ENCODE measurements at places on chromosomes 16 and 17. TPM values are rescaled to one million over a fixed set of nuclear protein-coding genes. Genes with fewer than 3 reads are reported as not detected.

Gene METTL23
- total RNA-seq, result 57.8 TPM

Gene SYNRG
- total RNA-seq, result 23.8 TPM

Gene SLFN14
- total RNA-seq, result not detected

Gene TBC1D3C
- 0.22 TPM for total RNA-seq

Gene OTOP3
- total RNA-seq, result not detected

Gene ABCA10
- total RNA-seq, result 0.34 TPM

Gene GAS7
- total RNA-seq, result 4.1 TPM

GRCh38 chr17:62611292-62611691 is 16.2 kb upstream of the MRC2 start:
- no peak for DNase-seq

GRCh38 chr17:81508639-81509206 is 3.9 kb downstream of the ACTG1 start:
- DNase-seq, result peak; percentile 84

DNA sequence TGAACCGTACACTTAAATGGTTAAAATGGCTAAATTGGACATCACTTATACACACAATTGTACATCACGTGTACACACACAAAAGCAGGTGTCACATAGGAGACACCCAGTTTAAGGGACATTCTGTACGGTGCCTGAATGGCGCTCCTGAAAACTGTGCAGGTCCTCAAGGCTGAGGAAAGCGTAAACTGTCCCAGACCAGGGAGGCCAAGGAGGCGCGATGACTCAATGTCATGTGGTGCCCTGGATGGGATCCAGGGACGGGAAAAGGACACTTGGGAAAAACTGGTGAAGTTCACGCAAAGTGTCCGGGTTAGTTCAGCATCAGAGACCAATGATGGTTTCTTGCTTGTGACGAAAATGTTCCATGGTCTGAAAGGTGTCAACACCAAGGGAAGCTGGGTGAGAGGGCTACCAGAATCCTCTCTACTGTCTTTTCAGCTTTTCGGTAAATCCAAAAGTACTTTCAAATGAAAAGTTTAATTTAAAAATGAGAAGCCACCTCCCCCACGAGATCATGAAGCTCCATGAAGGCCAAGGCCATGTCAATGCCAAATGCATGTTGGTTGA is 112.2 kb downstream of the CMIP start:
- no peak for DNase-seq

- DNase-seq, result no peak
These were observed 3.7 kb upstream of the DHX33 start for GRCh38 chr17:5472511-5472910.

DNA sequence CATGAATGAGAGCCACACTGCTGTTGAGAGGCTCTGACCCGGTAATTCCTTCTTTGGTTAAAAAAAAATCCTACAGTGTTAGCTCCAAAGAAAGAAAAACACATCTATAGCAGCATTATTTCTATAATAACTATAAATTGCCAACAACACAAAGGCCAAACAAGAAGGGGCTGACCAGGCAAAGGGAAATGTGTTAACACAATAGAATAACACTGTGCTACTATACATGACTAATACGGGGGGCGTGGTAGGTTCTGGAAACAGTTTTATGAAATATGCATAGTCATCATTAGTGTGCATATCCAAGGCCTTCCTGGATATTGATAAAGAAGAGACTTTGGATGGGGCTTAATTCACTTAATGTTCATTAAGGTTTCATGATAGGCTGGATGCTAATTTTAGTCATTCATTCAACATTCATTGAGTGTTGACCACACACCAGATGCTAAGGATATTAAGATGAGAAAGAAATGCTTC is 50.0 kb upstream of the CCL1 start:
- no peak for DNase-seq

DNA sequence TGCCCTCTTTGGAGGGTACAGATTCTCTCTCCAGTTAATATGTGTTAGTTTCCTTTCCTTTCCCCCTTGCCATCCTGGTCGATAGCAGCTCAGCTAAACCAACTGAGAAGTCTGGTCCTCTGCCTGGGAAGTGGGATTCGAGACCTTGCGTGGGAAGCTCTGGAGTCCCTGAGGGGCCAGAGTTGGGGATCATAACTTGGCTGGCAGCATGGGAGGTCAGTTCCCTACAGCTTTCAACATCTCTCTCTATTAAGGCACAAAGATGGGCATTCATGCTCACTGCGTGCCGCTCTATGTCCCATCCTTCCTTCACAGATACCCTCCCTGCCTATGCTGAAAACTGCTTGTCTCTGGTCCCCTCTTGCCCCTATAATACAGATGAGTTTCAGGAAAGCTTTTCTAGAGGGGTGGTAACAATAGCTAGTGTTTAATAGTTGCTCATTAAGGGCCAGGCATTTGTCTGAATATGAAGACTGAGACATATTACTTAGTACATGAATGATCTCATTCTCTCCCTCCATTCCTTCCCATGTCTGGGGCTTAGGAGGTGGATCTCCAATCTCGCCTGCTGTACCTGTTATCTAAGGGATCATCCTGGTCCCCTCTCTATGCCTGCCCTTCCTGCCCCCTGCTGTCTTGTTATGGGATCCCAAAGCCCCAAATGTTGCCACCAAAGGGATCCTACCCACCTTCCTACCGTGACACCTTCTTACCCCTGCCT is 10.8 kb downstream of the THRA start:
- DNase-seq, result no peak

- no peak for DNase-seq
These were observed 24.1 kb downstream of the XYLT1 start for GRCh38 chr16:17446661-17447060.

GRCh38 chr16:67423611-67424260 is 7.2 kb upstream of the HSD11B2 start:
- no peak for DNase-seq

DNA sequence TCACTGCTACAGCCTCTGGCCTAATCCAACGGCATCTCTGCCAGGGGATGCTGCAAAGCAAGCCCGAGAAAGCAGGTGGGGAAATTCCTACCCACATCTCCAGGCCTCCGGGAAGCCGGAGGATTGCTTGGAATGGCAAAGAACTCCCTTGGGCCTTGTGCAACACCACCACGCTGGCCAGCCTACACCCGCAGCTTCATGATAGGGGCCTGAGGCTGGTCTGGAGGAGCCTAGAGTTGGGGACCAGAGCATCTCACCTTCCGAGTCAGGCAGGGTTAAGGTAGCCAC is 20.3 kb downstream of the GGA3 start:
- no peak for DNase-seq

DNA sequence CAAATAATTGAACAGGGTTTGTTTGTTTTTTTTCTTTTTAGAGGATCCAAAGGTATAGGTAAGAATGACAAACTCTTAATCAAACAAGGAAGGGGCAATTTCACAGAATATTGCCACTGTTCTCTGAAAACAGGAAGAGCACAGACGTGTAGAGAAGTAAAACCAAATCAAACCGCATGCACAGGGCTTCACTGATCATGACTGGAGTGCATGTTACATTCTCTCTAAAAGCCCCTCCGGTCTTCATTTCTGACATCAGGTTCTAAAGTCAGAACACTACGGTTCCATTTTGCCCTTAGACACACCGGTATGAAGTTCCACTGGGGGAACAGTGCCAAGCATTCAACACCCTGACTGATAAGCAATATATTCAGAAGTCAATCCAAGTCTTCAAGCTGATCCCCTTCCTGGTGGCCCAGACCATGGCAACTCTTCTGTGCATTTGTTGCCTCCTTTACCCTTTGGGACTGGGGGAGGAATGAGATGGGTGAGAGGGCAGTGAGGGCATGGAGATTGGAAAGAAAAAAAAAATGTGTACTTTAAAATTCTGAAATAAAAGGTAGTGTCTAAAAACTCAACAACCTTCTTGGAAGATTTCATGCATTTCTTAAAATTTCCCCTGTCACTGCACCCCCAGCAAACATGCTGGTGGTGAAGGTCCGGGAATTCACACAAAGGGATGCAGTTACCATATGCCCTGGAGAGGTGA is 1.4 kb downstream of the MMD start:
- no peak for DNase-seq

DNA sequence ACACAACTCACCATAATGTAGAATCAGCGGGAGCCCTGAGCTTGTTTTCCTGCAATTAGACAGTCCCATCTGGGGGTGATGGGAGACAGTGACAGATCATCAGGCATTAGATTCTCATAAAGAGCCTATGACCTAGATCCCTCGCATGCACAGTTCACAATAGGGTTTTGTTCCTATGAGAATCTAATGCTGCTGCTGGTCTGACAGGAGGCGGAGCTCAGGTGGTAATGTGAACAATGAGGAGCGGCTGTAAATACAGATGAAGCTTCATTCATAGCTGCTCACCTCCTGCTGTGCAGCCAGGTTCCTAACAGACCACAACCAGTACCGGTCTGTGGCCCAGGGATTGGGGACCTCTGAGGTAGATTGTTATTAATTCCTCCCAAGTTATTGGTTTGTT is 2.9 kb upstream of the DOK4 start:
- no peak for DNase-seq

Measured in HCT116 (cell line).